ENCODE measurements at places on chromosomes 12 and 14. TPM values are rescaled to one million over a fixed set of nuclear protein-coding genes. Genes with fewer than 3 reads are reported as not detected.

DNA sequence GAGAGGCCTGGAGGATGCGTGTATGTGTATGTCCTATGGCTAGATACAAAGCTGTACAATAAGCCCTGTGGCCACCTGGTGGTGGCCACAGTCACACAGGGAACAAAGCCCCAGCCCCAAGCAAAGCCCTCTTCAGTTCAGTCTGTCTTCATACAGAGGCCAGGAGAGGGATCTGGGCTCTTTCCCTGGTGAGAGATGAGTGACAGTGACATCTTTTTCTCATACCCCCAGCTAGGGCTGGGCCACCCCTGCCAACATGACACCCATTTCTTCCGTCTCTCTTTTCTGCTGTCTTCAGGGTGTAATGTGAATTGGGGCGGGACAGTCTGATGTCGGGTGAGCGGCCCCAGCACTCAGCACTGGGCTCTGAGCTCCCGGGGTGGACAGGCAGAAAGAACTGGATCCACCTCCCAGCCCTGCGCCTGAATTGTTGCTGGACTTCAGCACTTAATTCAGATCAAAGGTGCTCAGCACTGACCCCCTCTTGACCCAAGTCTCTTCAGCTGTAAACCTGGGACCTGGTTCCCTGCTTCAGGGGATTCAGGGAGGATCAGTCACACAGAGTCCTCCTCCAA is 59.8 kb downstream of the SERPINA3 start:
- no peak for DNase-seq

GRCh38 chr14:74934476-74935359 is 11.7 kb upstream of the RPS6KL1 start:
- no peak for DNase-seq

GRCh38 chr14:81767266-81767995 is 233.8 kb upstream of the SEL1L start:
- DNase-seq = no peak

MAP1LC3B2 gene
- polyA plus RNA-seq = 5.3 TPM

DNA sequence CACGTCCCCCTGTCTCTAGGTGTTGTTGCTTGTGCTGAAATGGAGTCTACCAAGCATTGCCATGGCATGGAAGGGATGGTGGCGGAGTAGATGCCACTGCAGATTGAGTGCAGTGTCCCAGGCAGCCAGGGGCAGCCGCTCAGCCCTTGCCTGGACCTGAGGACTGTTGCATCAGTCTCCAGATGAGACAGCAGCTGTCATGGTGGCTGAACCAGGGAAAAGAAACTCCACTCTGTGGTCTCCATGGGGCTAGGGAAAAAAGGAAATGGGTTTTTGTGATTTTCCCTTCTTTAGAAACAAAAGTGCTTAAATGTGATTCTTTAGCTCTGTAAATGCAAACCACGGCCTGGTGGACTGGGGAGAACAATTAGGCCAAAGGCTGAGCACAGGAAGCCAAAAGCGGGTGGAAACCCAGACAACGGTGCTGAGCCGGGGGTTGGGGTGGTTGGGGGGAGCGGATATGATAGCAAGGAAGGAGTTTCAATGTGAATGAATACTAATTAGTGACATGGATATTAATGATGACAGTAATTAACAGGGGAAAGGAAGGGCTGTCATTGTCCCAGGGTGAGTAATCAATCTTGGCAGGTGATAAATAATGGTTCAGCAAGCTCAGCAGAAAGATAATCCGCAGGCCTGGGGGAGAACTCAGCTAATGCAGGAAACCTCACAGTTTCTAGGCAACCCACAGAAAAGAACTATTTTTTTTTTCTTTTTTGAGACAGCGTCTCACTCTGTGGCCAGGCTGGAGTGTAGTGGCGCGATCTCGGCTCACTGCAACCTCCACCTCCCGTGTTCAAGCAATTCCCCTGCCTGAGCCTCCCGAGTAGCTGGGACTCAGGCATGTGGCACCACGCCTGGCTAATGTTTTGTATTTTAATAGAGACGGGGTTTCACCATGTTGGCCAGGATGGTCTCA is 442.6 kb downstream of the DPF3 start:
- no peak for DNase-seq

All from hepatocyte (in vitro differentiated cells).